HT-29 (cell line): ENCODE measurements at places on chromosomes 16 and 17. TPM values are rescaled to one million over a fixed set of nuclear protein-coding genes. Genes with fewer than 3 reads are reported as not detected.

- peak; percentile 91 for DNase-seq
These were observed 14.8 kb downstream of the PDP2 start for GRCh38 chr16:66894948-66895688.

Gene UNC13D
- total RNA-seq, result 37.5 and 43.5 TPM in 2 replicates

DNA sequence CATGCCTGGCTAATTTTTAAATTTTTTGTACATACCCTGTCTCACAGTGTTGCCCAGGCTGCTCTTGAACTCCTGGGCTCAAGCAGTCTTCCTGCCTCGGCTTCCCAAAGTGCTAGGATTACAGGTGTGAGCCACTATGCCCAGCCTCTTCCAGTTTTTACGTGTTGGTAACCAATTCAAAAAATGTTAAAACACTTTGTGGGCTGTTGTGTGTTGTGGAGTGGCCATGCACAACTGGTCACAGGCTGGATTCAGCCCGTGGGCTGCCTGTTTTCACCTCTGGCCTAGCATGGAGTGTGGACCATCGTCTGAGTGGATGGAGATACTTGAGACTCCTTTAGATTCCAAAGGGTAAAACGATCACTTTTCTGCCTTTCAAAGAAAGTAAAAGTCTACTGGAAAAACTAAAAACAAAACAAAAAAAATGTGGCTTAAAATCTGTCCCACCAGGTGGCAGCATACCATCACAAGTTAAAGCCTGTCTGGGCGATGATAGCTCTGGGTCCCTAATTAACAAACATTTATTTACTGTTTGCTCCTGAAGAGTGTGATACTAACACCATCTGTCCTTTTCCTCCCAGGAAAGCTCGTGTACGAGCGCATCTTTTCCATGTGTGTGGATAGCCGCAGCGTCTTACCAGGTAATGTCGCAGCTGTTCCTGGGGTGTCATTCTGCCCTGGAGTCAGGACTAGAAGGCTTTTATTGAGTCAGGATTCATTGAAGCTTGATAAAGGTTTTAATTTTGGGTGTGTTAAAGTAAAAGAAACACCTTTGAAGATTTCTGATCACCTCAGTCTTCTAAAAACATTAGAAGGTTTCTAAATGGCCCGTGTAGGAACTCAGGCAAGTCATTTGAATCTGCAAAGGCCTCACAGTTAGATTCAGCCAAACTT is 45.8 kb downstream of the VPS35L start:
- DNase-seq, result peak; percentile 68

Gene CDK3
- total RNA-seq, result 9.5 and 11.5 TPM in 2 replicates

Gene TNFRSF17
- total RNA-seq, result not detected in 2 replicates

DNA sequence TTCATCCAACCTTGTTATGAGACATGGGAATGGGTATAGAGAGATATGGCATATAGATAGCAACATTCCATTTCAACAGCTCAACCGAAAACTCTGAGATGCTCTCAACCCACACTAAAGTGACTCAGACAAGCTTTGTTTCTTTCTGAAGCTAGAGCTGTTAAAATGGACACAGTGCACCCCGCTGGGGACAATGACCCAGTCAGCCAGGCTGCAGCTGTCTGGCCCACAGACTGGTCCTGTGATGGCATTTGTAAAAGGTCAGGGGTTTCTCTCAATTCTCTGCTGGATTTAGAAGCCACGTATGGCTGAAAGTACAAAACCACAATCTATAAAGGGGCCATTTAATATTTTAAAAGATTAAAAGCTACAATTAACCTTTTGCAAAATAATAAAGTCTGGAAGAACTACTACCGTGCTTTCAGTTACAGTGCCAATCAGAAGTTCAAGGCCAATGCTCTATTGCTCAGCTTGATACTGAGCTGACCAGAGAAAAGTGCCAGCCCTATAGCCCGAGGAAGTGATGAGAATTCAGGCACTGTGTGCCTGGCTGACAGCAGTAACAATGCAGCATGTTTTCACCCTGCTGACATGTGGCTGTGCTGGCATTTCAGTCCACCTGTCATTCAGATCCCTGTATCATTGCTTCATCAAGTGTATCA is 60.2 kb downstream of the TEX2 start:
- no peak for DNase-seq

DNA sequence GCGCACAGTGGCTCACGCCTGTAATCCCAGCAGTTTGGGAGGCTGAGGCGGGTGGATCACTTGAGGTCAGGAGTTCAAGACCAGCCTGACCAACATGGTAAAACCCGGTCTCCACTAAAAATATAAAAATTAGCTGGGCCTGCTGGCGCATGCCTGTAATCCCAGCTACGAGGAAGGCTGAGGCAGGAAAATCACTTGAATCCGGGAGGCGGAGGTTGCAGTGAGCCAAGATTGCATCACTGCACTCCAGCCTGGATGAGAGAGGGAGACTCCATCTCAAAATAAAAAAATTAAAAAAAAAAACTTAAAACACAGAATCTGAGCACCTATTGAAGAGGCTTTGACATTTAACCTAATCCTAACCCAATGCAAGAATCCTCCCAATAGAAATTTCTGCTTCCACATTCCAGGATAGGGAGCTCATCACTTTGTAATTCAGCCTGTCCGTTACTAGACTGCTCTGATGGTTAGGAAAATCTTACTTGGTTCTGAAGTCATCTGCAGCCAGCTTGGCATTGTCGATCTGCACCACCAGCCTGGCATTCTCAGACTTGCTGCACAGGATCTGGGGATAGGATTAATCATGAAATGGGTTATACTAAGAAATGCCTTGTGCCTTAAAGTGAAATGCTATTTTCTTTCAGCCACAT is 2.1 kb downstream of the KRT33B start:
- DNase-seq, result no peak

- no peak for DNase-seq
These were observed 15.0 kb downstream of the PPY start for GRCh38 chr17:43927060-43927864.

Gene TSNAXIP1
- 1.1 TPM in 1 of 2 replicates, not detected in the other for total RNA-seq

DNA sequence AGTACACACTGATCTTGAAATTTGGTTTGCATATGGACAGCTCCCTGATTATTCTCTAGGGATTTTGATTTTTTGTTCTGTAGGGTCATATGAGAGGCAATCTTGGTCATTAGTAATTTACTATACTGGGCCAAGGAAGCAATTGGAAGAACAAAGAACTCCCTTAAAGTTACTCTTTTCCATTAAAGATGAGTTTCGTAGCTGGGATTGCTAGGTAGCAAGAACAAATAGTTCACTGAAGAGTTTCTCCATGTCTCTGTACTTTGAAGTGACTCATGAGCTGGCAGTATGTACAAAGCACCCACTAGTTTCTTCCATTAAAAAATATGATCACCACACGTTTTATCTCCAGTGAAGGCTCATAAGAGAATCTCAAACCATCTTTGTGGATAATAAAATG is 6.2 kb upstream of the BCAS3 start:
- no peak for DNase-seq

- DNase-seq, result no peak
These were observed 7.7 kb downstream of the CCL18 start for GRCh38 chr17:36071751-36072150.

Gene KRTAP16-1
- total RNA-seq, result not detected in 2 replicates

DNA sequence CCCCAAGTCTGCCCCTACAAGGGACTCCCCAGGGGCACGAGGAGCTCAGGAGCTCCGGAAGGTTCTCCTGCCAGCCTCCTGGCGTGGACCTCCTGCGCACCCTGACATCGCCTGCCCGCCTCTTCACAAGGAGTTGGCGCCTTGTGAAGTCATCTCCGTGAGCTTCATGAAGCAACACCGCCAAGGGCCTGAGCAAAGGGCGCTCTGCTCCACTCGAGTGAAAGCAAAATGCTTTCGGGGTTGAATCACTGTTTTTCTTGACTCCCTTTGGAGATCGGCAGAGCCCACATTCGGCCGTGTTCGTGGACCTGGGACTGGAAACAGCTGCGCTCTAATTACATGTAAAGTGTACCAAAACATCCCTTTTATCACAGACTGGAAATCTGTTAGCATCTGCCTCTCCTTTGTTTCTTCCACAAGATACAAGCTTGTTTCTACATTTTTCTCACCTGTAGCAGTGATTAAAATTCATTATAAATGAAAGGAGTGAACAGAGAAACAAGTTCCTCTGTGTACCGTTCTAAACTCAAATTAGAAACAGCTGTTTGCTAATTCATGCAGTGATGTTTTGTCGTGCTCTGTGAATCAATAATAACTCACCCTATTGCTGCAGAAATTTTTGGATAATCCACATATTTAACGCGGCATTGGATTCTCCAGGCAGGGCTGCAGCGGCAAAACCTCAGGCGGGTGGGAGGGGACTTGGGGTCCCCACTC is 203.3 kb downstream of the ZNF423 start:
- no peak for DNase-seq

DNA sequence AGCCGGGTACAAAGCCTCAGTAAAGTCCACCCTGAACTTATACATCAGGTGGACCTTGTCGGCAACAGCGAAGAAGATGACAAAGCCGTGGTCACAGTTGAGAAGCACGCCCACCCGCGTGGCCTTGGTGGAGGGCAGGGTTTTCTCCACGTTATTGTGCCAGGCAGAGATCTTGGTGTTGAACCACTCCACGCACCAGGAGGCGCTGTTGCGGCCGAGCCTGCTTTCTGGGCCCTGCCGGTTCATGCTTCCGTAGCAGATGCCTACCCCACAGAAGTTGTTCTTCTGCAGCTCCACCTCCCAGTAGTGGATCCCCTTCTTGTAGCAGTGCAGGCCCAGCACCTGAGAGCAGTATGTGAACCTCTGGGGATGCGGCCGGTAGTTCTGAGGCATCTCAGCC is 22.1 kb downstream of the TRIM25 start:
- no peak for DNase-seq

DNA sequence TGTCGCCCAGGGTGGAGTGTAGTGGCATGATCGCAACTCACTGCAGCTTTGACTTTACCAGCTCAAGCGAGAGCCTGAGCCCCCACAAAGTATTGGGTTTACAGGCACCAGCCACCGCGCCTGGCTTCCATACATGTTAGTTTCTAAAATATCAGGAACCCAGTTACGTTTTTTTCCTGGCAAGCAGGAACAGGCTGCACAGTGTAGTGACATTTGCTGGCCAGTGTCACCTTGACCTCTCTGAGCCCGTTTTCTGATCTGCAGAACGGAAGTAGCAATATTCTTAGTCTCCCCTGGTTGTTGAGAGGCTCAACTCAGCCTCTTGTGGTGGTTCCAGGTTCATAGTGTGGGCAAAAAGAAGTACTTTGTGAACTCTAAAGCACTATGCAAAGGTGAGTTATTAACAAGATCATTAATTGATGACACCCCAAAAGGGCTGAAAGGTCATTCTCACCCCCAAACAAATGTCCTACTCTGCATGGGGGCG is 15.6 kb downstream of the IGF2BP1 start:
- no peak for DNase-seq

DNA sequence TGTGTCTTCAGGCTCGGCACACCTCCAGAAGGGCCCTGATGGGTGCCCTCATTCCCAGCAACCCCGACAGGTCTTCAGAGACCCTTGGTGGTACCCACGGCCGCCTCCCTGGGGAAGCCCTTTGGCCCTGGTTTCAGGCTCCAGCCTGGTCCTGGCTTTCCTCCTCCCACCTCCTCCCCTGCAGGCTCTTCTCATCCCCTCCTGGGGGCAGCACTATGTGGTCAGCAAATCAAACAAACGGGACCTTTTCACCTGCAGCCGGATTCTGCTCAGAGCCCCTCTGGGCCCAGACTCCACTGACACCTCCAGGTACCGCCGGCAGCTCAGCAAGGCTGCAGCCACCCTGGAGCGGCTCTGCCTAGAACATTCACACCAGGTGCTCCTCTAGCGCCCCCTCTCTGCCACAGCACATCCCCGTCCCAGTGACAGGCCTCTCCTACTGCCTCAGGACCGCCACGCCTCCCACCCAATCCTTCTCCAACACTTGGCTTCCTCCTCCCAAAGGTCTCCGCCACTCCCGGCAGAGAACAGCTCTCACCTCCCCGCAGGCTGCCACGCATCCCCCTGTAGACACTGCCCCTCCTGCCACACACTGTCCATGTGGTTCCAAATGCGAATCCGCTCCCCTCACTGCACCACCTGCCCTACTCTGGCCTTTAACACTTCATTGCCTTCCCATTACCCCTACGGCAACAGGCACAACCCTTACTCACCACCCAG is 12.0 kb downstream of the CORO7 start:
- peak; percentile 39 for DNase-seq

GRCh38 chr16:3659251-3659650 is 4.8 kb downstream of the DNASE1 start:
- no peak for DNase-seq

DNA sequence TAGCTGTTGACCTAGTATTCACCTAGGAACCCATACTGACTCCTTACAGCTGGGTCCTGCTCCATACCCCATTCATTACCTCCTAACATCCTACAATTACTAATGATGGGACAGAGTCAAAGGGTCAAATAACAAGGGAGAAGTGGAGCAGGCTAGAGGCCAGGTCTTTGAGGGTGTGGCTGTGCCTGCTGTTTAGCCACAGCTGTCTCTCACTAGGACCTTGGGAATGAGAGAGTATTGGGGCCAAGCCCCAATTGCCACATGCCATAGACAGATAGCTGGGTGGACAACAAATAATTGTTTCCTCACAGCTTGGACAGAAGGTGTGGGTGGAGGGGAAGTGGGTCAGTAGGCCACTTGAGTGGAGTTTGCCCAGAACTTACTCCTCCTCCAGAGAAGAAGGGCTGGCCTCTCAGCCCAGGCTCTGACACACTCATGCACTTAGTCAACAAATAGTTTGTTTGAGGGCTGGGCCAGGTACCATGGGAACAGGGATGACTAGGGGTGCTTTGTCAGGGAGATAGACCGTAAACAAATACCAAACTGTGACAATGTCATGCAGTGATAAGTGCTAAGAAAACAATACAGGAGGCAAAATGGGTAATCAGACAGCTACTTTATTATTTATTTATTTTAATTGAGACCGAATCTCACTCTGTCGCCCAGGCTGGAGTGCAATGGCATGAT is 10.2 kb upstream of the CENPT start:
- peak; percentile 96 for DNase-seq

GRCh38 chr17:32258383-32259140 is 7.1 kb upstream of the RHBDL3 start:
- DNase-seq, result no peak

Gene RNF157
- total RNA-seq, result 1.3 and 3.9 TPM in 2 replicates

Gene TBC1D26
- total RNA-seq, result not detected in 2 replicates

DNA sequence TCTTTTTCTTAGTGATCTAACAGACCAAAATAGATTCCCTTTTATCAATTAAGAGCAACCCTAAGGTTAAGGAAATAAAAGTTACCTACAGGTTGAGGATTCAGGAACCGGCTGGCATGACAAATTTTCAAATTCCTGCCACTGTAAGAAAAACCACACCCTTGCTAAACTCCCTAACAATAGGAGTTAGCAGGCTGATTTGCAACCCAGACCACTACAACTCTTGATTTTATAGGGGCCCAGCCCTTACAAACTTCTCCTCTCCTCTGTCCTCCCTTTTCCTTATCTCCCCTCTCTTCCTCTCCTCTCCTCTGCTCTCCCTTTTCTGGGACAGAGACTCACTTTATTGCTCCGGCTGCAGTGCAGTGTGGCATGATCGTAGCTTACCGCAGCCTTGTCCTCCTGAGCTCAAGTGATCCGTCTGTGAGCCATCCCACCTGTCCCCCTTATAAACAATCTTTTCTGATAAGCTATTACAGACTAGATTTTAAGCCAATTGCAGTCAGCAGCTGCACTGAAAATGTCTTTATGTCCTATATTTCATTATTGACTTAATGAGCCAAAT is 418.9 kb downstream of the CDH8 start:
- no peak for DNase-seq
